Hepatocyte (in vitro differentiated cells): ENCODE measurements at places on chromosomes 6 and 20.

DNA sequence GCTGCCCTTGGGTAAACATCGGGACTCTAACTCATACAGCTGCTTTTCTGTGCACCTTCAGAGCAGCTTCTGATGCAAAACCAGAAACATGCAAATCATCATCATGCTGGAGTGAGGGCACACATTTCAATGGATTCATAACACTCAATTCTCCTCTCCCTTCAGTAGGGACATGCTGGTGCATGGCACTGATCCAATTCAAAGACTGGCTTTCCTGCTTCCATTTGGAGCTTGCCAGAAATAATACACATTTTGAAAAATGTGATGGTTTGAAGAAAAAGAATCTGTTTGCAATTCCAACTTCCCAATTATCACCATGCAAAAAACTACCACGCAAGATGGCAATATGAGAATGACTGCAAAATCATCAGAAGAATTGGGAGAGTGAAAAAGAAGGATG, 65.2 kb upstream of the PDE10A start:
- no peak for DNase-seq

DNA sequence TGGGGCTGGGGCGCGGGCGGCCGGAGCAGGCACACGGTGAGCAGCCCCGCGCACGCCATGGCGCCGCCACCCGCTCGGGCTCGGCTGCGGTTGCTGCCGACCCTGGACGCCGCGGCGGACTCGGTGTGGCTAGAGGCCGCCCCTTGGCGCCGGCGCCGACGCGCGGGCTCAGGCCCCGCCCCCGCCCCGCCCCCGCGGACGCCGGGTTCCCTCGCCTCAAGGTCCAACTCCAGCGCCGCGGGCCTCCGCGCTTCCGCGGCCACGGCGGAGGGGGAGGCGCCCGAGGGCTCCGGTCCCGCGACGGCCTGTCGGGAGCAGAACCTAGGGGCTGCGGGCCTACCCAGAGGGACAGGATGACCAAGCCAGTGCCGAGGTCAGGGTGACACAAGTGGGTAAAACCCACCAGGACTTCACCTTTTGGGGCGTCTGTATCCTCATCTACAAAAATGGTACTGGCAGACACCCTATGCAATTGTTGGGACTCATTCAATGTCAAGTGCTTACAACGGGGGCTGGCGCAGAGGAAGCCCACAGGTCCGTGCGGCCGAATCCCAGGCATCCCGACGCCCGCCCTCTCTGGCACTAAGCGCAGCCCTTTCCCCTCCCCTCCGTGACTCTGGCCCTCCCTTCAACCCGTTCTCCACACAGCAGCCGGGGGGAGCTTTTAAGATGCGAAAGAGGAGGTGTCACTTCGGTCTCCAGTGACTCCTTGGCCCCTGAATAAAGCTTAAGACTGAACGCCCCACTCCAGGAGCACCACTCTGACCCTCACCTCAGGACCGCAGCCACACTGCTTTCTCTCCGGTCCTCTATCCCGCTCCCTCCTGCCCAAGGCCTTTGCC, at the start of gene NECAB3:
Gene NECAB3 (minus strand): TSS at position 135 of the 842 bp plus-strand sequence. CDS start 76 bp downstream, at position 59.
- DNase-seq: peak; percentile 96

DNA sequence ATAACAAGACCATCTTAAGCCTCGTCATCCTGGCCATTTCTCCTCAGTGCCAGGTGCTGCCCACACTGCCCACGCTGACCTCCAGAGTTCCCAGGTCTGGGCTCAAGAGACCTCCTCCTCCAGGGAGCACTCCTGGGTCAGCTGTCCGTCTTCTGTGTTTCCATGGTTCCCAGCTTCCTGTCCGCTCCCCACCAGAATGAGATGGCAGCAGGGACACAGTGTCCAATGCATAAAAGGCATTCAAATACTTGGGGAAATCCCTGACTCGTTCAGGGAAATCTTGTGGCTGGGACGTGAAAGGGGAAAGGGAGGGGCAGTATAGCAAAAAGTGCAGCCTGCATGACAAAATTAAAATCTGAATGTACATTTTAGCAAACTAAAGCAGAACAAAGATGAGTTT, 54.3 kb downstream of the SLC23A2 start:
- no peak for DNase-seq

- peak; percentile 33 for DNase-seq
Observed at GRCh38 chr20:16241911-16242310, 331.3 kb downstream of the KIF16B start.

DNA sequence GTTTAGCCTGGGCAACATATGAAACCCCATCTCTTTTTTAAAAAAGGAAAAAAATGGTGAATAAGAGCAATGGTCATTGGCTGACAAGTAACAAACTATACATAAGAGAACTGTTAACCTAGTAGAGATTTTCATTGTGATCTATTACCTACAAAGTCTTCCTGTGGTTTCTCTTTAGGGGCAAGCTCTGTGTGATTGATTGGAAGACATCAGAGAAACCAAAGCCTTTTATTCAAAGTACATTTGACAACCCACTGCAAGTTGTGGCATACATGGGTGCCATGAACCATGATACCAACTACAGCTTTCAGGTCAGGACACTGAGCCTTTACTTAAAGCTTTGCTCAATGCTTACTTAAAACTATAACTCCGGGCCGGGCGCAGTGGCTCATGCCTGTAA, 19.2 kb downstream of the MGME1 start:
- DNase-seq: no peak

- DNase-seq: no peak
Observed at GRCh38 chr20:50957276-50957675, 1.1 kb downstream of the DPM1 start.

- no peak for DNase-seq
Observed at GRCh38 chr6:33850869-33851541, 47.2 kb upstream of the MLN start.

DNA sequence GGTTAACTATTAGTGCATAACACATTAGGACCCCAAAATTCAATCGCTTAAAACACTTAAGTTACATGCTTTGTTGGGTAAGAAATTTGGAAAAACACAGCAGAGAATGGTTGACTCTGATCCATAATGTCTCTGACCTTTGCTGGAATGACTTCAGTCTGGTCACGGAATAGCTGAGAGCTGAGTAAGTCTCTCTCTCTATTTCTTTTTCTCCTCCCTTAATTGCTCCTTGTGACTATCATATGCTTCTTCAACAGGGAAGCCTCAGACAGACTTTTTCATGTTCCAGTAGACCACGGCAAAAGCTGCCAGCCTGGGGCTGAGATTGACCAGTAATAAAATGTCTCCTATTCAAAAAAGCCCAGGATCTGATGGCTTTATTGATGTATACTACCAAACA, 4.8 kb downstream of the OR12D1 start:
- DNase-seq: no peak
